ENCODE measurements at places on chromosomes 2 and 18.

DNA sequence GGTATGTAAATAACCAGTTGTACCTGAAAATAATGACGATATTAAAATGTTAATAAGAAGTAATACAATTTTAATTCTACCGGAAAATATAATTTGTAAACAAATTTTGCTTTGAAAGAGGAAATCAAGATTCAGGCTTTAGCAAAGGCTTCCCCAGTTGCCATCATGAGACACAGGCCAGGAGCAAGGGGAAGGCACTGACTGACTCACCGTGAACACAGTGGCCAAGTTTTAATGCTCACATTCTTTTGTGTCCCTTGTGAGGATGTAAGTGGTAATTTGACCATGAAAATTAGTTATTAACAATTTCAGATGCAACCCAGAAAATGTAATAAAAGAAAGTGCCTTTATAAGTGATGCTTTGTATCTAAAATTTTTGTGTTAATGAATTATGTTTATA lies 164.1 kb downstream of the GREB1L start:
- DNase-seq, result no peak

- DNase-seq, result no peak
Measured at GRCh38 chr2:186726938-186727337, 33.1 kb downstream of the FAM171B start.

- DNase-seq, result no peak
Measured at GRCh38 chr2:142868229-142868762, 9.2 kb upstream of the KYNU start.

DNA sequence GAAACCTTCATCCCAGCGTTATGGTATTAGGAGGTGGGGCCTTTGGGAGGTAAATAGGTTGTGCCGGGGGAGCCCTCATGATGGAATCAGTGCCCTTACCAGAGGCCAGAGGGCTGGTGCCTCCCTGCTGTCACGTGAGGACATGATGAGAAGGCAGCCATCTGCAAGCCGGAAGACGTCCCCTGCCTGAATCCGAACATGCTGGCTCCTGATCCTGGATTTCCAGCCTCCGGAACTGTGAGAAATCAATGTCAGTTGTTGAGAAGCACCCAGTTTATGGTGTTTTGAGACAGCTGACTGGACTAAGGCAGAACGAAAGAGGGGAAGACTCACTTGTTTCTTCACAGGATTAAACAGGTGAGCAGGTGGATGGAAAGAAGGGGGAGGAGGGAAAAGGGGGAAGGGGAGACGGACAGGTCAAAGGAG lies 13.0 kb upstream of the KLF11 start:
- DNase-seq, result no peak

GRCh38 chr2:85935746-85936208 lies 47.0 kb upstream of the ST3GAL5 start:
- DNase-seq, result no peak

GRCh38 chr2:210199186-210199765 lies 26.0 kb downstream of the ACADL start:
- no peak for DNase-seq

- no peak for DNase-seq
Measured at GRCh38 chr2:196206804-196207203, 35.4 kb upstream of the STK17B start.

Data from activated CD8-positive, alpha-beta memory T cell treated with anti-CD3 and anti-CD28 coated beads for 4 hours (primary cell).